HT1080 (cell line): ENCODE measurements at places on chromosomes 4 and X. TPM values are rescaled to one million over a fixed set of nuclear protein-coding genes. Genes with fewer than 3 reads are reported as not detected.
A peak's percentile ranks its signal among the peaks of the same experiment; 100 is the strongest.

CT55 gene
- 71.1 and 71.3 TPM in 2 replicates for total RNA-seq

GRCh38 chr4:66943112-66943511, 602.2 kb downstream of the CENPC start:
- DNase-seq = no peak

PCDH19 gene
- total RNA-seq = not detected in 2 replicates

DNA sequence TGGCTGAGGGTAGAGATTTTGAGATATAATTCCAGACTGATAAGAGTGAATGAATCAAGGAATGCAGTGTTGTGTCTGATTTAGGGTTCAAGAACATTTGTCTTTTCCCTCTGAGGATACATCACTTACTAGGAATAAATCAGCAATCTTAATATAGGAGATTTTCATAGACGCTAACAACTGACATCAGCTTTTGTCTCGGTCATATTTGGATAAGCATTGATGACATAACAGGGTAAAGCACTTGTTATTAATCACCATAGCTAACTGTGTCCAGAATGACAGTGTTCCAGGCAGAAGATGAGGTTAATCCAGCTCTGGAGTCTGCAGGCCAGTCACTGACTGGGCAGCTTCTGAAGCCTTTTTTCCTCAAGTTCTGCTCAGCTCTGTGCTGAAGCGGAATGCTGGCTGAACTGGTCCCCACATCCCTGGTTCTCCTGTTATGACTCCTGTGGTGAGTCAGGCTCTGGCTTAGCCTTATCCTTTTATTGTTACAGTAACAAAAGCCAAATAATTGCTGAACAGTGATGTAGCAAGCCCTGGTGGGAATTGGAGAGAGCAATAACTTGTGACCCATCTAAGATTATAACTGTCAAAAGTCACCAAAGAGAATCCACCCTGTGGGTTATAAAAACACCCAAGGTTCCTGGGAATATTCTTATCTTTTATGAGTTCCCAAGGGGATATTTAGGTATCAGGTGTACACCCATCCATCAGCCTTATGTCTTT, 41.8 kb downstream of the FNIP2 start:
- peak; percentile 93 for DNase-seq

GRCh38 chrX:140804292-140804691, 94.7 kb downstream of the LINC00632 start:
- DNase-seq = no peak

DNA sequence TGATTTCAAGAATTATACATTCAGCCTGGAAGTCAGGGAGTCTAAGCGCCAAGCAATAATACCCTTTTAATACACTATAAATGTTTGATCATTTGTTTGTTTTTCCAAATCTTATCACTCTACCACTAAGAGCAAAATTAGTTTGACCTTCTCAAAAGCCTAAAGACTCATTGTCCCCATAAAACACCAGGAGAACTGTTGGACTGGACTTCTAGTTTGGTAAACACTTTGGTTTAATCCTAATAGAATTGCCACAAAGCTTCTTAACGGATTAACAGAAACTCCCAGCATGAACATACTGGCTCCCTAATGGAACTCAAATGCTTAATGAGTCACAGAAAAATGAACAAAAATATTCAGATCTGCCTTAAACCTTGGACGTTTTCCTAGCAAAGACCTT, 34.9 kb downstream of the SYTL5 start:
- DNase-seq = no peak

NRK gene
- not detected in 2 replicates for total RNA-seq

PAGE2B gene
- total RNA-seq = 0.37 TPM in 1 of 2 replicates, not detected in the other

DNA sequence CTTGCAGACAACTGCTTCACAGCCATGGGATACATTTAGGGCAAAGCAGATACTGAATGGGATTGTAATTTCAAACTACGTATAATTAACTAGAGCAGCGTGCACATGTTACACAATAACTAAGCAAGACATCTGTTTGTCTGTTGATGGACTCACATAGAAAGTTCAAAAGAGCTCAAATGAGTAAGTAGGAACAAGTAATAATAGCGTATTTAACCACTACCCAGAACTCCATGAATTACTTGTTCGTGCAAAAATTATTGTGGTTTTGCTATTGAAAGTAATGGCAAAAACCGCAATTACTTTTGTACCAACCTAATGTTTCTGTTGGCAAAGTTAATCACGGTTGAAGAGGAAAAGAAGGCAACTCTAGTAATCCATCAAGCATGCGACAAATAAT, 825.4 kb downstream of the PCDH18 start:
- DNase-seq = no peak

DNA sequence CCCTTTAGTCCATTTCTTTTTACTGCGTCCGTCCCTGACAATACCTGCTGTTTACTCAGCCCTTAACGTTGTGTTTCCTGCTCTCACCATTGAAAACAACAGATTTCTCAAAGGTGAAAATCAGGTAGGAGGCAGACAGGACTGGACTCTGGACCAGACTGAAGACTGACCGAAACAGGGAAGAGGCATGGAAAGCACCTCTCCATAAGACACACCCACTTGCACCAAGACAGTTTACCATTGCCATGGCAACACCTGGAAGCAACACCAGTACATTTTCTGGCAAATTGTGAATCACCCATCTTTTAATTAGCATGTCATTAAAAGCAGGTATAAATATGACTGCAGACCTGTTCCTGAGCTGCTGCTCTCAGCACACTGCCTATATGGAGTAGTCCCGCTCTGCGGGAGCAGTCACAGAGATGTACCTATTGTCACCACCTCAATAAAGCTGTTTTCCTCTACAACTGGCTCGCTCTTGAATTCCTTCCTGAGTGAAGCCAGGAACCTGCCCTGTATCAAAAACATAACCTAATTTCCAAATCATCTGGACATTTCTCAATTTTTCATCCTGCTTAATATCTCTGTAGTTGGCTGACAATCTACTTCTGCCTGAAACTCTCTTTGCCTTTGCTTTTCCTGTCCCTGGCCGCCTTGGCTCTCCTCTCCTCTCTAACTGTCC, 117.0 kb downstream of the RNF150 start:
- no peak for DNase-seq

BEX5 gene
- total RNA-seq = not detected in 2 replicates

SPIN2A gene
- 0.37 and 0.63 TPM in 2 replicates for total RNA-seq

GRCh38 chrX:30568136-30568535, 9.4 kb downstream of the TASL start:
- DNase-seq = peak; percentile 57

SH3D19 gene
- total RNA-seq = 22.6 and 22.7 TPM in 2 replicates

DNA sequence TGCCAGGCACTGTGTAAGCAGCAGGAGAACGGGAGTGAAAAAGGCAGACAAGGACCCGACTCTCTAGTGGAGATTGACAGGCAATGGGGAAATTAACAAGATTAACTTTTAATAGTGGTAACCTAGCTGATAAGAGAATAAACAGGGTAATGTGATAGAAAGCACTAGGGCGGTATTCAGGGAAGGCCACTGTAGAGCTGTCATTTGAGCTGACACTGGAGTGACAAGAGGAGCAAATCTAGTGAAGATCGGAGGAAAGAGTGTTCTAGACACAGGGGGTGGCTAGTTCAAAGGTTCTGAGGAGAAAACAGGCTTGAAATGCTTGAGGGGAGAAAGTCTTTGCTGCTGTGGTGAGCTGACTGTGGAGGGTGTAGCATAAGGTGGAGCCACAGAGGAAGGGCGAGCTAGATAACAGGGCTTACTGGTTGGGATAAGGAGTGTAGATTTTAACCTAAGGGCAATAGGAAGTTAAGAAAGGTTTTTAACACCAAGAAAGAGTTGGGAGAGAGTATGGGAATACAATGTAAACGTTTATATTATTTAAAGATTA, 122.8 kb downstream of the SLC10A7 start:
- DNase-seq = no peak

DNA sequence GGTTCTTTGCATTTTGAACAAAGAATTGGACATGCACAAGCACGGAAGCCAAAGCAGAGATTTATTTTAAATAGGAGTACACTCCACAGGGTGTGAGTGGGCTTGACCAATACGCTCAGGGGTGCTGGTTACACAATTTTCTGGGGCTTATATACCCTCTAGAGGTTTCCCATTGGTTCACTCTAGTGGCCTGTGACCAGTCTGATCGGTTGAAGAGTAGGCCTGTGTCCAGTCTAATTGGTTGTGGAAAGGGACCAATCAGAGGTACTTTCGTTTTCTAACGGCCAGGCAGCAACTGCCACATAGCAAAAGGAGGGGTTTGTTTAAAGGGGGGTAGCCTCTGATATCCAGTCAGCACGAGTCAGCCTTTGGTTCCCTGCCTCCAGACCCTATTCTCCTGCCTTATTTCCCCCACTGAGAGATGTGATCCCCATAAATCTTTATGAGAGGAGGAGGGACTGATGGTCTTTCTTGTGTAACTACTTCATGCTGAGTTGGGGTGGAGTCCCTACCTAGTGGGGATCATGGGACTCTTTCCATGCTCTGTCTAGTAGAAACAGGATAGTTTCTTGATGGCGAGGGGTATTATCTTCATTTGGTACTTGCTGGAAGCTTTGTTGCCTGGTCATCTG, 11.3 kb upstream of the AREG start:
- peak; percentile 50 for DNase-seq

- DNase-seq = no peak
Measured at GRCh38 chr4:106718548-106718947, 317.6 kb downstream of the DKK2 start.

DNA sequence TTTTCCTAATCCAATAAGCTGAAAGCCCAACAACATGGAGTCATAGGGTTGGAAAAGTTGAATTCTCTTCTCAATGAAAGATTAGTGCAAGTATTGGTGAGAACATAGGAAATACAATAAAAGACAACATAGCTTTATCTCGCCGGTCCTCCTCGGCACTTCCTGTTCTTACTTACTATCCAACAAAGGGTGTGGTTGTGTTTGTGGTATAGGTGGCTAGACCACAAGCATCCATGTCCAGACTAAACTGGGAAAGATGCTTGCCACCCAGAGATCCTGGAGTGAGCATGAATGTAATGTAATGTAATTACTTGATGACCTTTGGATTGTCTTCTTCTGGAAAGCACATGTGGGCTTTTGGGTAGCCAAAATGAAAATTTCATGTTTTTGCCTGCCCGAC, 223.8 kb downstream of the CPE start:
- no peak for DNase-seq

PRRG1 gene
- total RNA-seq = 9.9 and 13.7 TPM in 2 replicates

VCX3A gene
- 0.27 and 0.72 TPM in 2 replicates for total RNA-seq

NPY2R gene
- not detected in 2 replicates for total RNA-seq

- no peak for DNase-seq
Measured at GRCh38 chrX:104695593-104695992, 129.6 kb downstream of the IL1RAPL2 start.

- peak; percentile 47 for DNase-seq
Measured at GRCh38 chr4:168631241-168632162, 134.7 kb downstream of the PALLD start.

DNA sequence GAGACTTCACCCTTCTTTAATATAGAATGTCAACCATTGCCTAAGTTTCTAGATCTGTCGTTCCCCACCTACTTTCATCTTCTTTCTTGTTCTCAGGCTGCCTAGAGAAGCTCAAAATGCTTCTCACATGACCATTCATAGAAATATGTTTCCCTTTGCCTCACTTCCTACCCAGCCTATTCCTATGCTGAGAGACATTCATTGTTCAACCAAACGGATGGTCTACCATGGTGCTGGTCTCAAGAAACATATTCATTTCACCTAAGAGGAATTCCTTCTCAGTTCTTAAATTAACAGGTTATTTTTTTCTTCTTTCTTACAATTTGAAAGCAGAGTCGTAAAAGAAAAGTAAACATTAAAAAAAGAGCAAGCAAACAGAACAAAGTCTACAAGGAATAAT, 20.3 kb upstream of the SLC7A11 start:
- no peak for DNase-seq

IQSEC2 gene
- 4.3 and 9.8 TPM in 2 replicates for total RNA-seq

- no peak for DNase-seq
Measured at GRCh38 chr4:112509243-112510141, 6.5 kb downstream of the NEUROG2 start.

GRCh38 chr4:156771171-156771837, 200.3 kb downstream of the PDGFC start:
- peak; percentile 93 for DNase-seq

- DNase-seq = no peak
Measured at GRCh38 chr4:142348613-142349021, 497.5 kb downstream of the INPP4B start.

CT45A1 gene
- total RNA-seq = 46.8 and 61.1 TPM in 2 replicates

DNA sequence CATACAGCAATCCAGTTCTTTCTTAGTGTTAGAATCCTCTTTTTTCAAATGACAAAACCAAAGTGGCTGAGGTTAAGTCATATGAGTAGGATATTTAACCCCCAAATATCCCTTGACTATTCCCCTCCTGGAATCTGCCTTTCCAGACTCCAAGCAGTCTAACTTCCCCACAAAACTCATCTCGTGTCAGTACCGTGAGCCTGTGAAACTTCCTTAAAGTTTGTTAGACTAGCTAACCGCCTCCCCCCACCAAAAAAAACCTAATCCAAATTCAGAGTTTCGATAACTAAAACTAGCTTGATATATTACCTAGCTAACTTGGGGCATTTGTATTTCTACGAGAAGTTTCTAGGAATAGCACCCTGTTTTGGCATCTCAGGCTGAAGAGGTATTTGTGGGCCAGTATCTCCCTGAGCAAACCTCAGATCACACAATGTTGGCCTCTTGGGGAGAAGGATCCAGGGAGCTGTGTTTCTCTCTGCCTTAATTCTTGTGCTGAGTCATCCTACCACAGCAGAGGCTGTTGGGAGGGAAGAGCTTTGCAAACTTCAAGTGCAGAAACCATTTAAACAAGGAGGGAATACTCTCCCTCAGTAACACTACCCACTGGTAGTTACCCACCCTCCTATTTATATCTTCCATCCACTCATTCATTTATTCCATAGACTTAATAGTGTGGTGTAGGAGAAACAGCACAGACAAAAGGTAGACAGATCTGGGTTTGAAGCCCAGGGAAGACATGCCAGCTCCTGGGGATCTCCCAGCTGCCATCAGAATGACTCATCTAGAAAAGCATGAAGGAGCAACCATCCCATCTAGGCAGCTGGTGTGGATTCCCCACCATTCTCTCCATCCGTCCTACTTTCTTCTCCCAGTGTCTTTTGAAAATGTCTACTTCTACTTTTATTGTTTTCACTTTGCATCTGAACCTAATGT, 39.3 kb upstream of the TXK start:
- DNase-seq = peak; percentile 83

DNA sequence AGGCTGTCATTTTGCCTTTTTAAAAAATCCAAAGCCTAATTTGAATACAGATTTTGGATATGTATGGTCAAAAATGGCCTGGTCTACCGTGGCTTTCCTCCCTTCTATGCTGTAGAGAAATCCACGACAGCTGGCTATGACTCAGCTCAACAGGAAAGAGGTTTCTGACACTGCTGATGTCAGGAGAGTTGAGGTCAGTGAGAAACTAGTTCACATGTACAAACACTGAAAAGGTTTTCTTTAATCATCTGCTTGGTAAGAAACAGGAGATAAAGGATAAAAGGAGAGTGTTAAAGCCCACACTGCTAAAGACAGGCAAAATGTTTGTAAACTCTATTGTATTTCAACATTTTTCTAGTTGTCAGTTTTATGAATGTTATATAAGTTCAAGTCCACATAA, 113.9 kb downstream of the NYX start:
- DNase-seq = peak; percentile 78
